ENCODE measurements at places on chromosomes 7 and 10. TPM values are rescaled to one million over a fixed set of nuclear protein-coding genes. Genes with fewer than 3 reads are reported as not detected.

DNA sequence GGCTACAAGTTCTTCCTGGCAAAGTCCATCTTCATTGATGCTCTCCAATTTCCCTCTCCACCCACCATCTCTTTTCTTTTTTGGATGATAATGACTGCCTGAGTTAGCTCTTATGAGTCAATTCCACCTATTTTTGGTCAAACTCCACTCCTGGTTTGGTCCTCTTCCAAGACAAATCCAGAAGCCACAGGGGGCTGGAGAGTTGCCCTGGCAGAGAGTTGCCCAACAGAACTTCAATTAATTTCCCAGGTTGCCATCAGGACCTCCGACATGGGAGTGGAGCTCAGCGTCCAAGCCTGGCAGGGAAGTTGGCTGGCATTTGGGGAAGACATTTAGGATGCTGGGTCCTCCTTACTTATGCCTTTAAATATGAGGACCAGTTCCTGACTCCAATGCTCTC, 29.2 kb upstream of the KCNMA1 start:
- ATAC-seq, result no peak

GRCh38 chr7:111429781-111430180, 132.5 kb downstream of the IMMP2L start:
- no peak for ATAC-seq

DNA sequence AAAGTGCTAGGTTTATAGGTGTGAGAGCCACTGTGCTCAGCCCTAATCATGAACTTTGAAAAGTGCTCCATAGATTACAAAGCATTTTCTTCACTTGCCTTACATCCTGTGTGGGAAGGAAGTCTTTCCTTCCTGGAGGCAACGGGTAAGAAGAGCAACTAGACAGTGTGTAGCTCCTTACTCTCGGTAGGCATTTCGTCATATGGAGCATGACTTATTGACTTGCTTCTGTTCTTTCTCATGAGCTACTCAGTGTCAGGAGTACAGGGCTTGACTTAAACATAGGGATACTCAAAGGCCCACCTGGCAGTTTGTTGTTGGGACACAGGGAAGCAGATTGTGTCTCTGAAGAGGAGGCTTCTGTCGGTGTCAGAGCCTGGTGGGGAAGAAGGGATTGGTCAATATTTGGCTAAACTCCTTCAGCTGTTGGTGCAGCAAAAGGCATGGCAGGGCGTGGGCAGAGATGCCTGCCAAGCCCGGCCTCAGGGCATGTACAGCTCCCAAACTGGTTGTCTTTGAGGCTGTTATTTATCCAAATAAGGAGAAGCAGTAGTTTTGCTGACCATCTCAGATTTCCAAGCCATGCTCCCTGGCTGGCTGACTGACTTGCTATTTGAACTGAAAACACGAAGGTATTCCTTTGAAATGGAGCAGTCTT, 248.9 kb downstream of the KIAA1217 start:
- ATAC-seq, result peak; percentile 82

OR2A12 gene
- total RNA-seq, result not detected
